ENCODE measurements at places on chromosomes 7 and 10.

- no peak for DNase-seq
Measured at GRCh38 chr10:60358282-60358681, 31.4 kb downstream of the ANK3 start.

DNA sequence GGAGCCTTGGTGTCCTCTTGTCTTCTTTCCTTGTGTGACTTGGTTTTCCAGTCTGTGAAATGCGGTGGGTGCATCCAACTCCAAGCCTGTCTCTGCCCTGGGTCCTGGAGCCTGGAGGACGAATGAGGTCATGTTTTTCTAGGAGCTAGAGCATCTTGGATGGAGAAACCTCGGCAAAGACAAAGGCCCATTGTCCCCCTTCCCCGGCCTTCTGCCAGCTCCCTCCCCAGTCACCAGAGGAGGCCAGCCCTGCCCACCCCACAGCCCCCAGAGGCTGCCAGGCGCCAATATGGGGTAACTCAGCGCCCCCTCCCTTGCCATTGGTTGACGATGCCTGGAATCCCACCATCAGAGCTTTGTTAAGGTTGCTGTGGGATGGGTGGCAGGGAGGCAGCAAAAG lies 40.4 kb downstream of the KCTD7 start:
- DNase-seq, result peak; percentile 34

- DNase-seq, result no peak
Measured at GRCh38 chr10:102085336-102085735, 20.2 kb downstream of the HPS6 start.

DNA sequence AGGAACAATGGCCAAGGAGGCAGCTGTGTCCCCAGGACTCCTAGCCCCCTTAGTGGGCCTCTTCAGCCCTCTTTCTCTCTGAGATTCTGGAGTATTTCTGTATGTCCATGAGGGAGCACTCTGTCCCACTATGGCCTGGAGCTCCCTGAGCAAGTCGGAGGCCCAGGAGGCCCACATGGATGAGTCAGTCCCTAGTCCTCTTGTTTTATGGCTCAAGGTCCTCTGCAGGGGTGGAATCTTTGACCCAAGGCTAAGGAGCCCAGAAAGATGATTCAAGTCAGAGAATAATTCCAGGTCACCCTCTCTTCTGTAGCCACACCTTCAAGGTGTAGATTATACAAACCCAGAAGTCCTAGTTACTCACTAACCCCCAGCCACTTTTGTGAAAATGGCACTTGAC lies 125.6 kb downstream of the PLXNA4 start:
- no peak for DNase-seq

GRCh38 chr10:68816796-68817412 lies 10.4 kb upstream of the STOX1 start:
- DNase-seq, result no peak

- DNase-seq, result peak; percentile 51
Measured at GRCh38 chr7:131106681-131107336, 220.9 kb upstream of the MKLN1 start.

DNA sequence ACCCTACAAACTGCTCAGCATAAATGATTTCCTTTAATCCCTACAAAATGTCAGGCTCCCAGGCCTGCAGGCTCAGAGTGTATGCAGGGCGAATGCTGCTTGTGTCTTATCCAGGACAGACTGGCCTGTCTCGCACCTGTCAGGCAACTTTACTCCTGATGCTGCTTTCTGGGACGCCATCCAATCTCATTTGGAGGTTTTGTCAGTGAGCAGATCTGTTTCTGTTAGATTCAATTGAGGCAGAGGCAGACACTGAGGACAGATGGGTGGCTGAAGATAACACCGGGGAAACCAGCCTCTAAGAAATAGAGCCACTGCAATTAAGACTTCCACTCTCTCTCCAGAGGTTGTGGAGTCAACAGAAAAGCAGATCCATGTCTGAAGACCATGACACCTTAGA lies 115.6 kb downstream of the DPP6 start:
- no peak for DNase-seq

DNA sequence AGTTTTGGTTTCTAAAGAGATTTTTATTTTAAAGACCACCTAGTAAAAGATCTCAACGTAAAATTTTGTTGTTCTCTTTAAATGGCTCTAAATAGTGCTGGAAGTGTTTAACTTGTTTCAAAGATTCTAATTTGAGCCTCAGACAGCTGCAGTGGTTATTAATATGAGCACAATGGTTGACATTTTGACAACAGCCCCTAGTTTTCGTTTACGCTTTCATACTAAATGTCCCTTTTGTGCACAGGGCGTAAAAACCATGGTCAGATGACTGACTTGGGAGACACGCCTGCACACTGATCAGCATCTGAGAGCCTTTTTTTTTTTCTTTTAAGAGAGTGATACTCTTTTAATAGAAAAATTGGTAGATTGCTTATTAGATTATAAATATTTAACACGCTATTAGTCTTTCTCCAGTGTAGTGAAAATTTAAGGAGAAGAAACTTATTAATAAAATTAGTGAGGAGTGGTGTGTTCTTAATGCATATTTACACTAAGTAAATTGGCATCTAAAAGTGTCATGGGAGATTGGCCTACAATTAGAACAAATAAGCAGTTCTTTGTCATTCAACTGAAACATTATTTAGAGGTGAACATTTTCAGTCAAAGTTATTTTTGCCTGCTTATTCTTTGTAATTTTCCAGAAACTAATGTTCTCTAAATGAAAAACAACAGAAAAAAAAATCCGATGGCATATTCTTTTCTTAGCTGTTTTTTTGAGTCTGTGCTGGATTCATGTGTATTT lies 182.8 kb upstream of the PHYHIPL start:
- DNase-seq, result no peak

DNA sequence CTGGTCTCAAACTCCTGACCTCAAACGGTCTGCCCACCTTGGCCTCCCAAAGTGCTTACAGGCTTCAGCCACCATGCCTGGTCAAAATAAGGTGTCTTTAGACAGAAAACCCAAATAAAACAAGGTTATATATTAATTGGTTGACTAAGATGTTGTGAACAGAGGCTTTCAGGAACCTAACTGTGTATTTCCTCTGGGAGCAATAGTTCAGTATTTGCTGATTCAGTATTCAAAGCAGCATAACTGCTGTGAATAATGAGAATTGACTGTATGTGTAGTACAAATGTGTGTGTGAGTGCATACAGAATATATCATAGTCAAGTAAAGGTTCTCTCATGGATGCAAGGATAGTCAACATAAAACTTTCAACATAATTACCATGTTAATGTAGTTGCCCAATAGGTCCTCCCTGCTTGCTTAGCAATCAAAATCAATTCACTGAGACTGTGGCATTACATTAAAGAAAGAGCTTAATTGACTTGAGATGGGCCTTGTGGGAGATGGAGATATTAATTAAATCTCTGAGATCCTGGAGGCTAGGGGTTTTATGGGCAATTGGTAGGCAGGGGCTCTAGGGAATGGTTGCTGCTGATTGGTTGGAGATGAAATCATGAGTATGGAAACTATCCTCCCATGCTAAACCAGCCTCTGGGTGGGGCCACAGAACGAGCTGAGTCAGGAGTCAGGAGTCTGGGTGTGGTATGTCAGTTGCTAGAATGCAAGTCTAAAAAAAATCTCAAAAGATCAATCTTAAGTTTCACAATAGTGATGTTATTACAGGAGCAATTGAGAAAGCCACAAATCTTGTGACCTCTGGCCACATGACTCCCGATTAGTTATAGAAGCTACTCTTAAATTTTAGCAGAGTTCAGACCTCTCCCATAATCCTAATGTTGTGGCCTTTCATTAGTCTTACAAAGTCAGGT lies 162.7 kb downstream of the AKR1D1 start:
- DNase-seq, result no peak

- DNase-seq, result no peak
Measured at GRCh38 chr7:19575909-19576557, 132.8 kb downstream of the POLR1F start.

DNA sequence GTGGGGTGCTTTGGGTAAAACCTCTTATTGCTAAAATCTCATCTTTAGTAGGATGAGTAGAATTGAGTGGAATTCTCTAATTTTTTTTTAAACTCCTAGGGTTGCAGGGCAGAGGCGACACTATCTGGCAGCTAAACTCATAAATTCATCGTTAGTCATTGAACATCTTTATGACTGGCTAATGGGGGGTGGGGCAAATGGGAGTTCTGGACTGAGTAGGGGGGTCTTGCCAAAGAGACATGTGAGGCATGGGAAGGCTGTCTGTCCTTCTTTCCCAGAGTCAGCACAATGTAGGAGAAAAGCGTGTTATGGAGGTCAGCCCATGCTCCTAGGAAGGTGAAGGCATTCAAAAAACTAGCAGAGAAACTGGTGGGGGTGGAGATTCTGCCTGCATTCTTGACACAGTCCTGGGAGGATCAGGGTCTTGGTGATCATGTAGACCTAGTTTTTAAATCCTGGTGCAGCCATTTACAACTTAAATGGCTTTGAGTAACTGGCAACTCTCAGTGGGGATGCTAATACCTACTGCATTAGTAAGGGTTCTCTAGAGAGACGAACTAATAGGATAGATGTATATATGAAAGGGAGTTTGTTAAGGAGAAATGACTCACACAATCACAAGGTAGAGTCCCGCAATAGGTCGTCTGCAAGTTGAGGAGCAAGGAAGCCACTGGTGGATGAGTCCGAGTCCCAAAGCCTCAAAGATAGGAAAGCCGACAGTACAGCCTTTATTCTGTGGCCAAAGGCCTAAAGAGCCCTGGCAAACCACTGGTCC lies 47.7 kb downstream of the EMX2 start:
- DNase-seq, result peak; percentile 17

- peak; percentile 67 for DNase-seq
Measured at GRCh38 chr7:103989200-103989784, at the start of gene RELN. TSS of gene RELN (minus strand) at chr7:103989658. CDS start at chr7:103989356, 302 bp downstream.

GRCh38 chr10:21498377-21498776 lies 27.1 kb downstream of the SKIDA1 start:
- DNase-seq, result no peak

GRCh38 chr7:20293336-20293735 lies 37.4 kb upstream of the ITGB8 start:
- no peak for DNase-seq

- no peak for DNase-seq
Measured at GRCh38 chr7:105765846-105766245, 110.6 kb downstream of the ATXN7L1 start.

- no peak for DNase-seq
Measured at GRCh38 chr10:62761115-62761514, 43.4 kb upstream of the ADO start.

DNA sequence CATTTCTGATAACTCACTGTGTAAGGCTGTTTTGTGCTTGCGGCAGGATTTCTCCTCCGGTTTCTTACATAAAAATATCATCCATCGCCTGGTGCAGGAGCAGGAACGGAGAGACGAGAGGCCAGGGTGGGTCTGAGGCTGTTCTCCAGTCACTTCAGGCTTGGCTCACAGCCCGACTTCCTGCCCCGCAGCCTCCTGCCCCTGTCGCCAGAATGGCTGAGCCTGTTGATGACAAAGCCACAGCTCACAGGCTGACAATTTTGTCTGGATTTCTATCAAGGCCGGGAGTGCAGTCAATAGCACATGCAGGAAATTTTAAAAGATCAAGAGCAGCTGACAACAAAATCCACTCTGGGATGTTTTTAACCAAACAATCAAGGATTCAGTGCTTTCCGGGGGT lies 229.7 kb upstream of the ZNF32 start:
- DNase-seq, result no peak

- DNase-seq, result no peak
Measured at GRCh38 chr7:44368885-44369284, 43.5 kb upstream of the CAMK2B start.

- DNase-seq, result no peak
Measured at GRCh38 chr10:22669163-22669711, 45.1 kb downstream of the PIP4K2A start.

DNA sequence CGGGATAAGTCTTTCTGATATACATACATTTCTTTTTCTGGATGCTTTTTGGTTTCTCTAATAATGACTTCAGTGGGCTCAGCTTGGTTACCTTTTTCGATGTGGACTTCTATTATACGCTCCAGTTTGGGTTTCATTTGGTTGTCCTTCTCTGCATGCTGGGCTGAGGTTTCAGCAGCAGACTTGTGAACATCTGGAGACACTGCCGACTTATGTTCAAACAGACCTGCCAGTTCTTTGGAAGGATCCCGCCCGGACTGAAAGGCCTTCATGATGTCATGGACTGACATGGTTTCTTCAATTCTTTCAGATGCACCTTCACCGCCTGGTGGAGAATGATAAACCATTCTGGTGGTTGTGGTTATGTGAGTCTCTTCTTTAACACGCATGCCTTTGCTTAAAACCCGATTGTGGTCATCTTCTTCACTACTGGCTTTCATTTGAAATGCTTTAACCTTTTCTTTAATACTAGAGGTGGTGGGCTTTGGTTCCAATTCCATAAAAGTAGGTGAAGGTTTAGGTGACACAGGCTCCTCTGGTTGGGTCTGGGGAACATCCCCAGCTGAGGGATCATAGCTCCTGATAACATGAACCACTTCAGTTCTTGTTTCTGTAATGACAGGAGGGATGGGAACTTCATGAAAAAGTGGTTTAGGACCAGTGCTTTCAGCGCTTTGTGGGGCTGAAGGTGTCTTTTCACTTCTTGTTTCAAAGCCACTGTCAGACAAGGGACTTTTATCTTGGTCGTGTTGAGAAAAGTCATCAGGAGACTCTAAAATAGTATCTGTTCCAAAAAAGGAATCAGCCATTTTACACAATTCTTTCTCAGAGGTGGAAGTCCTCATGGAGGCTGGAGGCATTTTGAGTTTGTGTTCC lies 167.7 kb upstream of the CCDC6 start:
- DNase-seq, result no peak

DNA sequence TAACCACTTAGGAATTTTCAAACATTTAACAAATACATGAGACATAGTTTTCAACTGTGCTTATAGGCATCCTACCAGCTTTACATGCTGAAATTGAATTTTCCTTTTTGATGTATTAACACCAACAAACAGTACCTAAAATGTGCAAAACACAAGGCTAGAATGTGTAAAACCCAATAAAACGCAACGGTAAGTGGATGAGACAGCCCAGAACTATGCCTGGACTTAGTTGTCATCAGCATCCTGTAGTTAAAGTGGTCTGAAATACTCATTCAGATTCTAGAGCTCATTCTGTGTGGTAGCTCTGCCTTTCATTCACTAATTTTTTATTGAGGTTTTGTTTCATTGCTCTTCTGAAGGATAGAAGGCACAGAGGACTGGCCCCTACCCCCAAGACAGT lies 137.1 kb downstream of the BMPER start:
- DNase-seq, result no peak

- no peak for DNase-seq
Measured at GRCh38 chr10:63103971-63104409, 29.1 kb upstream of the NRBF2 start.

DNA sequence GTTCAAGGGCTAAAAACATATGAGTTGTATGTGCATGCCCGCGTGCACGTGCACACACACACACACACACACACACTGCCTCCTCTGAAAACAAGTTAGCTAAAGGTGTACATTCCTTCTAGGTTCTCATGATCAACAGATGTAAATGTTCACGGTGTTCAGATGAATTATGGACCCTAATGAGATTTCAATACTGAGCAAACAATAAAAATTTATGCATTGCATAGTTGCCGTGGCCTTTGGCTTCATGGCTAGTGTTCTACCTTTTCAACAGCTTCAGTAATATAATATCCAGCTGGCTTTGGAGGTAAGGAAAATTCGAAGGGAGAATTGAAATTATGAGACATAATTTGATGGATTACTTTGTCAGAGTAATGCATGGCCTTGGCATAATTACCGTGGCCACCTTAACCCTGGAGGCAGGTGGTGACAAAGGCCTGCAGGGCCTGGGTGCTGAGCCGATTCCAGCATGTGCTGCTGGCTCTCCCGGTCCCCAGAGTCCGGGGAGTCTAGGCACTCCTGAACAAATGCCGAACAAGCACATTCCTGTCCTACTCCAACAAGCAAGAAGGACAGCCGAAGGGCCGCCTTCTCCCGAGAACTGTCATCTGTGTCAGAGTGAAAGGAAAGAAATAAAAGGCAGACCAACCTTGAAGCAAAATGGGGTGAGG lies 166.6 kb upstream of the TCF7L2 start:
- no peak for DNase-seq

GRCh38 chr7:152987656-152988055 lies 228.1 kb downstream of the ACTR3B start:
- DNase-seq, result no peak

Measured in right lobe of liver (tissue), 6 donors.